ENCODE measurements at places on chromosomes 6 and 20.
A peak's percentile ranks its signal among the peaks of the same experiment; 100 is the strongest.

DNA sequence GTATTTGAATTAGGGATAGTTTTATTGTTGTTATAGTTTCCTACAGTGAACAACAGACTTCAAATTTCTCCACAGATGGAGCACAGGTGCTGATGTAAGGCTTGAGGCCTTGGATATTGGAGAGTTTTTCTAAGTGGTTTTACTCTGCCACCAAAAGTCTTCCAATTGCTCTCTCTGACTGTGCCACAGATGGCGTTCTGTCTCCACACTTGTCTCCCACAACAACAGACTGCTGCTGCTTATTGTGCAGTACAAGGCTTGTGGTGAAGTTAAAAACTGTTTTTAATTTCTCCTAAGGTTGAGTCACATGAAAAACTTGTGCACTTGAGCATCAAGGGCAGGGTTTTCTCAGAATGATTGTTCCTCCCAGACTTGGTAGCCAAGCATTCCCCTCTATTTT lies 460.9 kb upstream of the KHDRBS2 start:
- no peak for DNase-seq

GRCh38 chr20:63398744-63399514 lies 37.8 kb upstream of the CHRNA4 start:
- DNase-seq: no peak

- DNase-seq: no peak
These were observed 1.2 kb upstream of the WRNIP1 start for GRCh38 chr6:2763876-2764540.

GRCh38 chr6:166942393-166943168 lies 13.8 kb downstream of the RNASET2 start:
- DNase-seq: peak; percentile 82

DNA sequence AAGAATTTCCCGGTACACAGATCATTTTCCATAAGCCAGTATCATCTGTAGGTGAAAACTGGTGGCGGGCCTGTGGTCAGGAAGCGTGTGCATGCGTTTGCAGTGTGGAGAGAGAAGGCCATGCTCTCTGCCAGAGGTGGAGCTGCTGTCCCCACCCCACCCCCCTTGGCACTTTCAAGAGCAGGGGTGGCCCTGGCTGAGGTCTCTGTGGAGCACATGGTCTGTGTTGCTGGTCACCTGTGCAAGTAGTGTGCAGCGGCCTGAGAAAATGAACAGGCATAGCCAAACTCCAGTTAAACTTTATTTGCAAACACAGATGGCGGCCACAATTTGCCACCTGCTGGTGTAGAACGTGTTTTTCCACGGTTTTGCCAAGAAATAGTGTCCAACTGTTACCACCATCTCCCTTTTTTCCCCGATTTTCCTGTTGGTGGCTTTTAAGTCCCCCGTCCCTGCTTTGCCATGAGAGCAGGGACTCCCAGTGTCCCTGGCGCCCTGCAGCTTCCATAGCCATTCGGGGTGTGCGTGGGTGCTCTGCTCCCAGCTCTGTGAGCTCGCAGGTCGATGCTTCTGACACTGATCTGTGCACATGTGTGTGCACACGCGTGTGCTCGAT lies 2.5 kb downstream of the ADRM1 start:
- DNase-seq: peak; percentile 26

DNA sequence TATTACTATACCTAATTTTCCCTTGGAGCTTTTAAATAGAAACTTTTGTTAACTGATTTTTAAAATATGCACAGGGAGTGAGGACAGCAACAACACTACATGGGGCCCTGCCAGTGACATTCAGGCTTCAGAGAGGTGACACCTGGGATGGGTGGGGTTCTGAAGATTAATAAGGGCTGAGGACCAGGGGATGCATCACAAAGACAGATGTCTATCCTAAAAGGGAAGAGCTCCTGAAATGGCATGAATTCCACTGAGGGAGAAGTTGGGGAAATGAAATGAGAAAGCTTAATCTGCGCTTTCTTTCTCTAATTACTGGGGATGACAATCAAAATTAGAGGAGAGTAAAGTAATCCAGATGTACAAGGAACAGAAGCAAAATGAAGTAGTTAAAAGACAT lies 162.8 kb downstream of the BTBD9 start:
- DNase-seq: no peak

- DNase-seq: no peak
These were observed 784.4 kb downstream of the MAFB start for GRCh38 chr20:39904476-39905112.

DNA sequence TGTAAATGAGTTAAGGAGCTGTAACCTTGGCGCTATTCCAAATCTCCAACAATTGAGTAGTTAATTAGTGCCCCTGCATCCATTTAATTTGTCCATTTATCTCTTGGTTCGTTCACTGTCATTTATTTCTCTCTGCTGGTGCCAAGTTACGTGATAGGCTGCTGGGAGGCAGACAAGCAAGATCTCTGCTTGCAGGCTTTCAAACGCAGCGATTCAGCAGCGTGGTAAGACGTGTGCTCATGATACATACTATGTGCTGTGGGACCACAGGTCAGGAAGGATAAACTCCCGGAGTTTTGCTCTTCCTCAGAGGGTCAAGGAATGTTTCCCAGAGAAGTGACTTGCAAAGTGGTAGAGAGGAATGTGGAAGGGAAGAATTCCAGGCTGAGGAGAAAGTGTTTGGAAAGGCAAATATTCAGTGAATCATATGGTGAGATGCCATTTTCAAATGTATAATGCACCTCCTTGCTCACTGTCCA lies 46.4 kb downstream of the UTRN start:
- no peak for DNase-seq

DNA sequence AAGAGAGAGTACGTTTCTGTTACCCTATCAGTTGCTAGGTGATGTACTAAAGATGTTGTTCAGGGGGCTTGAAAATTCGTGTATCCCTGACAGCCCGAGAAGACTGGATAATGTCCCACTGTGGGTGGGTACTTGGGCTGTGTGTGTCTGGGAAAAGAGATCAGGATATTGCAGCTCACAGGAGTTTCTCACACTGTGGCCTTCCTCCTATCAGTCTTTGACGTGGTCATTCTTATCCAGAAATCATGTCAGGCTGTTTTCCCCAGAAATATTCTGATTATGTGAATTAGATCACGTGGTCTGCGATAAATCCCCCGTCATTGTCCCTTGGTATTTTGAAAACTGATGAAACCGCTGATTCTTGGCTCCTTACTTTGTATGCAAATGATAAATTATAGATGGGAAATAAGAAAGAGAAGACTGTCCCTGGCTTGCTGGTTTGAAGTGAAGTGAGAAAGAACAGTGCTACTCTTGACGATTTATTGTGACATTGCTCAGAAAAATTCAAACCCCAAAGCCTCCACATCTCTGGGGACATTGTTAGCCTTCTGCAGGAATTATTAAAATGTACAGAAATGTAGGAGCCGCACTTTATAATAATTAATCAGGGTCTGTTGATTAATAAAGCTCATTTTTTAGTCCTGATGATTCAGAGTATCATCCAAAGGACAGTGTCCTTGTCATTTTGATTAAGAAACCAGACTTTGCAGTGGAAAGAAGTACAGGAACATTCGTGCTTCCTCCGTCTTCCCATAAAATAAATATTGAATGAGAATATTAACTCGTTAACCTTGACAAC lies 167.5 kb upstream of the TSHZ2 start:
- no peak for DNase-seq

DNA sequence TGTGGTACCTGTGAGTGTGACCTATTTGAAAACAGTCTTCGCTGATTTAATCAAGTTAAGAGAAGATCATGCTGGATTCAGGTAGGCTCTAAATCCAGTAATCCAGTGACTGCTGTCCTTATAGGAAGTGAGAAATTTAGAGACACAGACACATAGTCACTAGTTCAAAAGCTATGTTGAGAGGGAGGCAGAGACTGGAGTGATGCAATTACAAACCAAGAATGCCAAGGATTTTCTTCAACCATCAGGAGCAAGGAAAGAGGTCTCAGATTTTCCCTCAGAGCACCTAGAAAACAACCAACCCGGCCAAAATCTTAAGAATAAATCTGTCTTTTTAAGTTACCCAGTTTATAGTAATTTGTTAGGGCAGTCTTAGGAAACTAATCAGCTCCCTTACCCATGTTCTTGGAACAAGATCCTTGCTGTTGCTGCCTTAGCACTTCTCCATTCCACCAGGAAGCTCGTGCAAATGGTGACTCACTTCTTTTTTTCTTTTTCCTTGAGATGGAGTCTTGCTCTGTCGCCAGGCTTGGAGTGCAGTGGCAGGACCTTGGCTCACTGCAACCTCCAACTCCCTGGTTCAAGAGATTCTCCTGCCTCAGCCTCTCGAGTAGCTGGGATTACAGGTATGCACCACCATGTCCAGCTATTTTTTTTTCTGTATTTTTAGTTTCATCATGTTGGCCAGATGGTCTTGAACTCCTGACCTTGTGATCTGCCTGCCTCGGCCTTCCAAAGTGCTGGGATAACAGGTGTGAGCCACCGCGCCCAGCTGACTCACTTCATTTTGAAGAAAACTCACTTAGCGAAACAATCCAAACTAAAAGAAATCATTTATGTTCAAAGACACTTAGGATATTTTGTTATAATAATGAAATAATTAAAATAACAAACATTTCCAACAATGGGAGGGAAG lies 34.4 kb upstream of the ZNF184 start:
- no peak for DNase-seq

- DNase-seq: no peak
These were observed 137.5 kb downstream of the BTBD3 start for GRCh38 chr20:12055161-12055560.

DNA sequence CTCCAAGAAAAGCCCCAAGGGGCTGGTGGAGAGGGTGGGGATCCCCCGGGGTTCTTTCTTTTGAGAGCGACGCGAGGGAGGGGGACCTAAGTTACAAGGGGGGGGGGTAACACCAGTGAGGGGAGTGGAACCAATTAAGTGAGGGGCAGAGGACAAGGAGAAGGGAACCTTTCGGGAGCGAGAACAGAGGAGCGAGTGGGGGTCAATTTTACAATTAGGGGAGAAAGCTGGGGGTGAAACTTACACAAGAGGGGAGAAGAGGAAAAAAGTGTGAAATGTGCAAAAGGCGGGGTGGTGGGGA lies 548 bp downstream of the SALL4 start:
- no peak for DNase-seq

DNA sequence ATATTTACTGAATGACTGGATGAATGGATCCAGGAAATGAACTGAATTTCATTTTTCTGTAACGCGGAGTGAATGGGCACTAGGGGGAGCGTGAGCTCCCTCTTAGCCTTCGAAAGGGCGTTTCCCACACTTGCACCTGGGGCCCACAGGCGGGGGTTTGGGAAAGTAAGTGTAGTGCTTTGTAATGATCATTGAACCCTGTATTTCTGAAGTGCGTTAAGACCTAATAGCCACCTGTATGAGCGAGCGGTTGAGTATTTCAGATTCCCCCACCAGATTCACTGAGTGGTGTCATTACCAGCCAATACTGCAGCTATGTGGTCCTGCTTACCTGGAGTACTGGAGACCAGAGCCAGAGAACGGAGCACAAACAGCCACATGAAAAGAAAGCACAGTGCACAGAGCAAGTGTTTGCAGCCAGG lies 10.5 kb downstream of the SYTL3 start:
- DNase-seq: peak; percentile 52

GRCh38 chr6:2542101-2542857 lies 208.4 kb downstream of the MYLK4 start:
- no peak for DNase-seq

GRCh38 chr6:7518877-7519276 lies 22.6 kb upstream of the DSP start:
- no peak for DNase-seq

GRCh38 chr6:26064619-26065257 lies 22.5 kb upstream of the HFE start:
- peak; percentile 67 for DNase-seq

DNA sequence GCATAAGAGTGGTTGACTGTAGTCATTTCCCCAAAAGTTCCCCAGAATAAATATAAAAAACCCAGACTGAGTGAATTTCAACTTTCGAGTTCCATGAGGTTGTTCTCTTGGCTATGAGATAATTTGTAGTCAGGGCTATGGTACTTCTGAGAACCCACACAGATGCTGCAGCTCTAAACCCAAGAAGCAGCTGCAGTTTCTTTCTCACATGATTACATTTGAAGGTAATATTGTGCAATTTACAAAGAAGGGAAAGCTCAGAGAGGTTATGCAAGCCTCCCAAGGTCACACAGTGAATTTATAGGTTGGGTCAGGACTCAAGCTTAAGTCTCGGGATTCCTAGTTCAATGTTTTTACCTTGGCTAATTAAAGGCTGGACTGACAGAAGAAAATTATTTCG lies 29.7 kb upstream of the CD93 start:
- DNase-seq: peak; percentile 34

DNA sequence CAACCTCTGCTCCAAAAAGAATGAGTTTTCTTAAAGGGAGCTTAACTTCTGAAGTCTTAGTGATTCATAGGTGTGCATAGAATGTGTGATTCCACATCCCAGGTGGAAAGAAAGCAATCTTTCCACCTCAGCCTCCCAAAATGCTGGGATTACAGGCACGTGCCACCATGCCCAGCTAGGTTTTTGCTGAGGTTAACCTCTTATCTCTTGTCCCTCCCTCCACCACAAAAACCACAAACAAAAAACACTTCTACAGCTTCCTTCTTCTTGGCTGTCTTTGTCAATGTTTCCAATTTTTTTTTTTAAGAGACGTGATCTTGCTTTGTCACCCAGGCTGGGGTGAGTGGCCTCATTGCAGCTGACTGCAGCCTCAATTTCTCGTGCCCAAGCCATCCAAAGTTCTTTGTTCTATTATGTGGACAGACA lies 8.1 kb upstream of the CSE1L start:
- peak; percentile 60 for DNase-seq

All from activated CD4-positive, alpha-beta T cell treated with anti-CD3 and anti-CD28 coated beads, Interleukin-10, Interleukin-2, amounts not matched to agents 100 ng/mL and 50 ng/mL, durations not matched to agents 16 hours and 8 hours (primary cell).